ENCODE measurements at places on chromosomes 11 and 22.

DNA sequence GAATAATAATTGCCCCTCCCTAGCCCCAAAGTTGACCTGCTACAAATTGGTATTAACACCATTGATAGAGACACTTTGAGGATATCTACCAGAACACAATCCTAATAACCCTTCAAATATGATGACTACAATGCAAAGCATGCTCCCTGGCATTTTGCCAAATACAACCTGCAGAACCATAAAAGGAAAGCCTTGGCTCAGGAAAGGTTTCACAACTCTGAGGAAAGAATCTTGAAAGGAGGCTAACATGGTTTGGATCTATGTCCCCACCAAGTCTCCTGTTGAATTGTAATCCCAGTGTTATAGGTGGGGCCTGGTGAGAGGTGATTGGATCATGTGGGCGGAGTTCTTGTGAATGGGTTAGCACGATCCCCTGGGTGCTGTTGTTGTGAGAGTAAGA, 140.4 kb upstream of the ARHGAP42 start:
- peak; percentile 28 for DNase-seq

- DNase-seq, result no peak
These were observed 43.5 kb downstream of the DBX1 start for GRCh38 chr11:20116825-20117224.

DNA sequence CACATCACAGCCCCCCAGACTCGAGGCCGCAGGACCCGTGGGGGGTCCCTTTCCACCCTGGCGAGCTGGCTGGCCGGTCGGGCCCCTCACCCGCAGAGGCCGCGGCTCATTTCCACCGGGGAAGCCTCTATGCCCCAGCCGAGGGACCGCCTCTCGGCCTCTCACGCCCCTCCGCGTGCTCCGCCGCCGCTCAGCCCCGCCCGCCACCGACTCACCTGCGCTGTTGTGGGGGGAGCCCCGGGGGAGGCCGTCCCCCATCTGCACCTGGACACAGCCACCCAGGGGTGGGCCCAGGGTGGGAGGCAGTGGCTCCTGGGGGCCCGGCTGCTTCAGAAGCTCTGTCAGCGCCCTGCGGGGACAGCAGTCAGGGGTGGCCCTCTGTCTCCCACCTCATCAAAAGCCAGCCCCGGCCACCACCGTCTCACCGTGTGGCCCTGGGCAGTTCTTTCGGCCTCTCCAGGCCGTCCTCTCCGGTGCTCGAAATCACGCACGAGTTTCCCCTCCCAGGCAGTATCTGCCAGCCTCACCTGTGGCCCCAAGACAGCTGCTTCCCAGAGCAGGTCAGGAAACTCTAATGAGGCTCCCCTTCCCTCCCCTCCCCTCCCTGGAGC, 3.8 kb downstream of the SHISA8 start:
- no peak for DNase-seq

DNA sequence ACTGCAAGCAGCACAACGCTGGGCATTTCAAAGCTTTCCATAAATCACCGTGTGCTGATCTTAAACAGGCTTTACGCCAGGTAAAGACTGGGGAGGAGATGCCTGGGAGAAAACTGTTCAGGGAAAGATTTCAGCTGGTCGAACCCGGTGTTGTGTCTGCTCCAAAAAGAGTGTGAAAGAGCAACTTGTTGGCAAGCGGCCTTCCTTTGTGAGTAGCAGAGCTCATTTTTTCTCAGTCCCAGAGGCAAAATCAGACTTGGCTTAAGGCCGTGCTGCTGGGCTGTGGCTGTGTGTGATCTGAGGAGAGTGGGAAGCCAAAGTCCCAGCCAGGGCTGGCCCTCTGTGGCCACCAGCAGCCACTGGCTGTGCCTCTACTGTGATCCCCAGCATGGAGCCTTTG, 75.7 kb upstream of the E2F8 start:
- DNase-seq, result no peak

DNA sequence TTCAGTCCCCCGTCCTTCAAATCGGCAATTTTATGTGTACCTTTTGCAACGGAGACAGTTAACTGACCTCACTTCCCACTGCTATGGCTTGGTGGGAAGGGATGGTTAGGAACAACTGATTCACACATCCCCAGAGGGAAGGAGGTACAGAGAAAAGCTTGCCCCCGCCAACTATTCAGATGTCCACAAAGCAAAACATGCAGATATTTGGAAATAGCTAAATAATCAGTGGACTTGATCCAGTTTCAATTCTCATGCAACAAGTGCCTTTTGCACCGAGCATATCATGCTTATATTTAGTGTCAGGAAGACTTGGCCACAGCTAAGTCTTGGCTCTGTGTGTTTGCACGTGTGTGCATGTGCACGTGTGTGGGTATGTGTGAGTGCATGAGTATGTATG, 144.6 kb downstream of the SNX19 start:
- peak; percentile 46 for DNase-seq

- no peak for DNase-seq
These were observed 15.8 kb upstream of the ZC3H12C start for GRCh38 chr11:110077346-110077745.

- DNase-seq, result no peak
These were observed 24.6 kb downstream of the TMEM45B start for GRCh38 chr11:129840236-129840635.

- no peak for DNase-seq
These were observed 84.3 kb upstream of the TMEM45B start for GRCh38 chr11:129731316-129731715.

DNA sequence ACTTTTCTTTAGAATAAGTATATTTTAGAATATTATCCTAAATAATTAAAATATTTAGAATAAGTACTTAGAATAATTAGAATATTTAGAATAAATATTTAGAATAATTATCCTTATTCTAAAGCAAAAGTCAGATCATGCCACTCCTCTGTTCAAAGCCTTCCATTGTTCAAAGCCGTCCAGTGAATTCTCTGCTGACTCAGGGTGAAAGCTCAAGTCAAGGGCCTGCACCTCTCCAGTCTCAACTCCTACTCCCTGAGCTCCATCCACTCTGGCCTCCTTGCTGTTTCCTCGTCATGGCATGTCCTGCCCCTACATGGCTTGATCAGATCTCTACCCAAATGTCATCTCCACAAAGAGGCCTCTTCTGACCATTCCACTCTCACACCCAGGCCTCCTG, 30.0 kb downstream of the PLEKHA7 start:
- DNase-seq, result no peak

GRCh38 chr22:36608987-36609386, 80.0 kb upstream of the EIF3D start:
- DNase-seq, result no peak

DNA sequence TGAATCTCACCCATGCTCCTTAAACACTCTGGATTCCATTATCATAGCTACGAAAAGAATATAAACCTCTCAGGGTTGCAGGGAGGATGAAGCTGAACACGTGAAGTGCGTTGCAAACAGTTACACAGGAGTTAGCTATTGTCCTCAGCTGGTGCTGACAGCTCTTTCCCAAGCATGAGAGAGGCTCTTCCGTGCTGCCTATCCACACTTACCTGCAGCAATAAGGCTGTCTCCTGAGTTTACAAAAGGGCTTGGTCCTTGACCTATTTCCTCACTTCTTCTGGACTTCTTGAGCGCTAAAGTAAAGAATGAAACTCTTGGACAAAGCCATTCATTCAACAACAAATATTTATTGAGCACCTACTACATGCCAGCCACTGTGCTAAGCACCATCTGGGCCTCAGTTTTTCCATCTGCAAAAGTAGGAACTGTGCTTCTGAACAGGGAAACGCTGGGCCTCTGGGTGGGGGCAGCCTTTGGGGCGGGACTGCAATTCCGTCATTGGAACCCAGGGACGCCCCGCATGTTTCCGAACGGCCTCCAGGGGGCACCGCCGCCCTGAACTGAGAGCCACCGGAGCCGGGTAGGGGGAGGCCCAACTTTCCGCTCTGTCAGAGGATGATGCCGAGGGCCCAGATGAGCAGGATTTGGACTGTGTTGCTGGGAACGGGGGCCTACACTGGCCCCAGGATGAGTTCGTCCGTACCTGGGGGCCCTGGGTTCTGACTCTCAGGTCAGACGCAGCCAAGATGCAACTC, 651 bp upstream of the ARL2 start:
- peak; percentile 82 for DNase-seq

- peak; percentile 13 for DNase-seq
These were observed 78.1 kb downstream of the NFAM1 start for GRCh38 chr22:42353883-42354727.

- peak; percentile 21 for DNase-seq
These were observed 7.5 kb downstream of the SERPIND1 start for GRCh38 chr22:20781272-20781990.

- DNase-seq, result peak; percentile 75
These were observed 167.2 kb upstream of the ZBED5 start for GRCh38 chr11:11025087-11025486.

DNA sequence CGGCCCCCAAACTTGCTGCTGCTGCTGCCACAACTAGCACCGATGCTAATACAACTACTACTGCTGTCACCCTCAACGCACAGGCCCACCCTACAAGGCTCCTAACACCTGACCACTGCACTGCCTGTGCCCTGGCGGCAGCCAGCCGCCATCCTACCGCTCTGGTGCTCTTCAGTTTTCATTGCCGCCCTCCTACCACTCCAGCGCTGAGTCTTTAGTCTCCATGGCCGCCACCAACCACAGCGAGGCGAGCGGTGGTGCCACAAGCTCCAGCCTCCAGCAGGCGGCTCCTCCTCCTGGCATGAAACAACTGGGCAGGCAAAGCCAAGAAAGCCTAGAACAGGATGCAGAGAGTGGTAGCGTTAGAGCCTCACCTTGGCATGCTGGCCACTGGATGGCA, 5.0 kb upstream of the RFPL3 start:
- no peak for DNase-seq

GRCh38 chr11:107549253-107549953, 16.1 kb downstream of the ALKBH8 start:
- DNase-seq, result peak; percentile 51

DNA sequence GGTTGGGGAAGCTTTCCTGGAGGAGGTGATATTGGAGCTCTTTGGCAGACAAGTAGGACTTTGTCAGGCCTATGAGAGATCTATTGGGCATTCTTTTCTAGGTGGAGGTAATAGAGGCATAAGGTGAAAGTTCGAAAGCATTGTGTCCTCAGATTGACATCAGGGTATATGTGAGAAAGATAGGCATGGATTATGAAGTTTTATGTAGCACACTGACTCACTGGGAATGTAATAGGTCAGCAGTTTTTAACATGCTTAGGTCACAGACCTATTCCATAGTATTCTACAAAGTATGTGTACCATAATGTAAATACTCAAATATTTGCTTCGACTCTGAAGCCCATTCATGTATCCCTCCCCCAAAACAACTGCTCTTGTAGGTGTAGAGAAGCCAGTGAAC, 11.8 kb downstream of the HIKESHI start:
- peak; percentile 11 for DNase-seq

GRCh38 chr11:73268671-73269271, 3.4 kb upstream of the P2RY6 start:
- DNase-seq, result no peak

All from IMR-90 (cell line).